ENCODE measurements at places on chromosomes 12 and 14.
A peak's percentile ranks its signal among the peaks of the same experiment; 100 is the strongest.

GRCh38 chr12:47721431-47721973 is 3.8 kb downstream of the ENDOU start:
- no peak for DNase-seq

GRCh38 chr14:49637534-49638078 is 2.6 kb upstream of the DNAAF2 start:
- no peak for DNase-seq

DNA sequence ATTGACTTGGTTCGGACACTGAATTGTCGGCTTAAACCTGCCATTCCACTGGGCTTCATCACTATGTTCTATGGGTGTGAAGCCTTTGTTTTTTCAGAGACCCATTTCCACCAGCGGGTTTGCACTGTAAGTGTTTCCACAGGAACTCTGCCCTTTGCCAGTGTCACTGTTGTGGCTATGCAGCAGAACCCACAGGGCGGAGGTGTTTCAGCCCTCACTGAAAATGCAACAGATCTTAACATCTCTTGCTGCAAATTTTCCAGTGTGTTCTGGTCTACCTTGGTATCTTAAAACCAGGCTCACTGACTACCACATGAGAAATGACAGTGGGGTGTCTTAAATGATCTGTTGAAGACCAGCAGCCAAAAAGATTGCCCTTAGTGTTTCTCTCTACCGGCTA is 21.1 kb downstream of the PRKCH start:
- no peak for DNase-seq

GRCh38 chr14:73472185-73473114 is 14.1 kb upstream of the NUMB start:
- peak; percentile 73 for DNase-seq

GRCh38 chr12:64824500-64825142 is at the start of gene TBC1D30:
TBC1D30 (plus strand) TSS chr12:64824647; CDS start chr12:64824880, 233 bp downstream.
- DNase-seq = peak; percentile 20

Measured in EH (cell line).